ENCODE measurements at places on chromosomes 12 and 14.

DNA sequence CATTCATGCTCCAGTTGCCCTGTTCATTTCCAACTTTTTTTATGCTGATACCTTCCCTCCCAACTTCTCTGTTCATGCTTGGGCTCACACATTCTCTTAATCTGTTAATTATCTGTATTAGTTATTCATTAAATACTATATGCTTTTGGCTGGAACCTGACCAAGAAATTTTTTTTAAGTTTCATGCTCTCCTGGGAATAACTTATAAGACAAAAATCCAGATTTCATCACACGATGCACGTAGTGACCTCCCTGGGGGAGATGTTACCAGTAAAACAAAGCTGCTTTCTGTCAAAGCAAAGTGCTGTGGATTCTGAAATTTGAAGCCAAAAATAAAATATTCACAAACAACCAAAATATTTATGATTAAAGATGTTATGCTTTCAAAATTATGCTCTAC, 215.0 kb upstream of the USP15 start:
- DNase-seq, result no peak

DNA sequence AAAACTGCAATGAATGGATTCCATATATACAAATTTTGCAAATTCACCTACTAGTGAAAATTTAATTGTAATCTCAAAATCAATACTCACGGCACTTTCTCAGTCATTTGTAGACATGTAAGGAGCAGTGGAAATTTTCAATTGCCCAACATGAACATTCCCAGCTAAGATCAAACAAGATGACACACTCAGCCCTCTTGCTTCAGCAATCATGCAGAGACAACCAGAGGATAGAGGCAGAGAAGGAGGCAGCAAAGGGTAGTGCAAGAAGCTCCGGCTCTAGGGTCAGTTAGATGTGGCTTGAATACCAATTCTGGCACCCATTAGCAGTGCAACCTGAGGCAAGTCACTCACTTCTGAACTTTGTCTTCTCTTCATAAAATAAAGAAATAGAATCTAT, 91.5 kb upstream of the SLC35F4 start:
- DNase-seq, result no peak

DNA sequence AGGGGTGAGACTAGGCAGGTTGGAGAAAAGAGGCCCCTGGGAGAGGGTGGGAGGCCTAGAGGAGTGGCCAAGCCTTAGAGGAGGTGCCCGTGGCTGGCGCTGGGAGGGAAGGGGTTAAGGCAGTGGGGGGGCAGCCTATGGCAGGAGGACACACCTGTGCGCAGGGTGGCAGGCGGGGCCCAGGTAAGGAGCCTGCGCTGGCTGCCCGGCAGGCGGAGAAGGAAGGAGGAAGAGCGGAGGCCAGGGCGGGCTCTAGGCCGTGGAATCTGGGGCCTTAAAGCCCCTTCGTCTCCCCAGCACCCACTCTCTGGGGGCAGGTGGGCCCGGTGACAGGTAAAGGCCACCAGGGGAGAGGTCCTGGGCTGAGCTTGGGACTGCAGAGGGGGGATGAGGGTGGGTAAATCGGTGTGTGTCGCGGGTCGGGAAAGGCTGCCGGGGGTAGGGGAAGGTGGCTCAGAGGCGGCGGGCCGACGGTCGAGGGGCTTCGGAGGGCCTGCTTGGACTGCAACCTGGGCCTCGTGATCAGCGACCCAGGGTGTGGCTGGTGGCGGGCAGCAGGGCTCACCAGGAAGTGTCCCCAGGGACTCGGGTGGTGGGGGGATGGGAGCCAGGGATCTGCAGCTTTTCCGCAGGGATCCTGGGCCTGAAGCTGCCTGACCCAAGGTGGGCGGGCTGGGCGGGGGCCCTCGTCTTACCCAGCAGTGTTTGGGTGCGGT, 7.3 kb downstream of the PHB2 start:
- DNase-seq, result no peak

DNA sequence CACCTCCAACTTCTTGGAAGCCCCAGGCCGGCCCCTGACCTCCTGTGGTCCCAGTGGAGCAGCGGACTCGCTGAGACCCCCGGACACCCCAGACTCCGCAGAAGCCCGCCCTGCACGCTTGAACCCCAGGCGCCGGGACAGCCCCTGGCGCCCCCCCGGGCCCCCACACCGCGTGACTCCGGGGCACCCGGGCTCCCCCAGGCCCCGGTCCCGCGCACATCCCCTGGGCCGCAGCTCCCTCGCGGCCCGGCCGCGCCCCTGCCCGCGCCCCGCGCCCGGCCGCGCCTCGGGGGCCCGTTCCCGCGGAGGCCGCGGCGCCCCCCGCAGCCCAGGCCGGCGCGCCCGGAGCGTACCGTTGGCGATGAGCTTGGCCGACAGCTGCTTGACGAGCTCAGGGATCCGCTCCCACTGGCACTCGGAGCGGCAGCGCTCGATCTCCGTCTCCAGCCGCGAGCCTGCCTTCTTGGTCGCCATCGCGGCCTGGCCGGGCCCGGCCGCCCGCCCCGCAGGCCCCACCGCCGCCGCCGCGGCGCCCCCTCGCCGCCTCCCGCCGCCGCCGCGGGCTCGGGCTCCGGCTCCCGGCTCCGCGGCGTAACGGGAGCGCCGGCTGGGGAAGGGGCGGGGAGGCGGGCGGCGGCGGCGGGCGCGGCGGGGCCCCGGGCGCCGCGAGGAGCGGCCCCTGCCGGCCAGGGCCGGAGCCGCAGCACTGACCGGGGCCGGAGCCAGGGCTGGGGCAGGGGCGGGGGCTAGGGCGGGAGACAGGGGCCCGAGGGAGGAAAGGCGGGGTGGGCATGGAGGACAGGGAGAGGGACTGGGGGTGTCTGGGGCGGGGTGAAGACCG, at the start of gene TTC7B:
TSS of gene TTC7B (minus strand) at position 609 of the 841 bp plus-strand sequence. CDS start at position 474, 135 bp downstream.
- no peak for DNase-seq

DNA sequence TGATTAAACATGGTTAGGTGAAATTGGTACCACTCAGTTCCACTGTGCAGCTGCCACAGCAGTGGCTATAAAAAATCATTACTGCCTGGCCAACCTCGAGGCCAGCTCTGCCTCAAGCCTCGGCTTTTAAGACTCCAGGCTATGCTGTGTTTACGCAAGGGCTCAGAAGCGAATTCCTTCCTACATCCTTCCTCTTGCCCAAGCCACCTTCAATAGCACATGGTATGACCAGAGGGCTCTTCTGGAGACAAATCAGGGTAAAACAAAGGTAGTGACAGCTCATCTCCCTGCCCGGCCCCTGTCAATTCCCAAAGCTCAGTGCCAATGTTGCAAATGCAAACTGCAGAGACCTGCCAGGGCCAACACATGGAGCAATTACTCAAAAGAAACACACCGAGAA, 31.9 kb downstream of the NUAK1 start:
- no peak for DNase-seq

- DNase-seq, result no peak
These were observed 156.3 kb upstream of the PDE3A start for GRCh38 chr12:20211981-20212421.

GRCh38 chr12:88763536-88764100, 183.3 kb upstream of the KITLG start:
- DNase-seq, result no peak

DNA sequence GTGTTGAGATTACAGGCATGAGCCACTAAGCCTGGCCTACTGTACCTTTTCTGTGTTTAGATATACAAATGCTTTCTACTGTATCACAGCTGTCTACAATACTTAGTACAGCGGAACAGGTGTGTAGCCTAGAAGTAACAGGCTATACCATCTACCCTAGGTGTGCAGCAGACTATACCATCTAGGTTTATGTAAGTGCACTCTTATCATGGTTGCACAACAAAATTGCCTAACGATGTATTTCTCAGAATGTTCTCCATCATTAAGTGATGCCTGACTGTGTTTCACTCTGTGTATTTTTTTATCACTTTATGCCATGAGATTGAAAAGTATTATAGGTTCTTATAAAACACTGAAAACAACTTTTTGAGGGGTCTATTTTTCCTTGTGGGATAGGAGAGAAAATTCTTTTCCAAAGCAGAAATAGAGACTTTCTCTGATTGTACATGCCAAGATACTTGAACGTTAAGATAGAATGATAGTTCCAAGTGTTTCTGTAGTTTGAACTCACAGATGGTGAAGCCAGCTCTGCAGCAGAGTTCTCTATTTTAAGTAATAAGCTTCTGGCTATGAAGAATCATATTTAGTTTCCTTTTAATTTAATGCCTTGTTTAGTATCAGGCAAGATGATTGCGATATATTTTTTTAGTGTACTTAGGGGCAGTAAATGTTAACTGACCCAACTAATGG, 17.0 kb downstream of the TMPRSS12 start:
- DNase-seq, result no peak

DNA sequence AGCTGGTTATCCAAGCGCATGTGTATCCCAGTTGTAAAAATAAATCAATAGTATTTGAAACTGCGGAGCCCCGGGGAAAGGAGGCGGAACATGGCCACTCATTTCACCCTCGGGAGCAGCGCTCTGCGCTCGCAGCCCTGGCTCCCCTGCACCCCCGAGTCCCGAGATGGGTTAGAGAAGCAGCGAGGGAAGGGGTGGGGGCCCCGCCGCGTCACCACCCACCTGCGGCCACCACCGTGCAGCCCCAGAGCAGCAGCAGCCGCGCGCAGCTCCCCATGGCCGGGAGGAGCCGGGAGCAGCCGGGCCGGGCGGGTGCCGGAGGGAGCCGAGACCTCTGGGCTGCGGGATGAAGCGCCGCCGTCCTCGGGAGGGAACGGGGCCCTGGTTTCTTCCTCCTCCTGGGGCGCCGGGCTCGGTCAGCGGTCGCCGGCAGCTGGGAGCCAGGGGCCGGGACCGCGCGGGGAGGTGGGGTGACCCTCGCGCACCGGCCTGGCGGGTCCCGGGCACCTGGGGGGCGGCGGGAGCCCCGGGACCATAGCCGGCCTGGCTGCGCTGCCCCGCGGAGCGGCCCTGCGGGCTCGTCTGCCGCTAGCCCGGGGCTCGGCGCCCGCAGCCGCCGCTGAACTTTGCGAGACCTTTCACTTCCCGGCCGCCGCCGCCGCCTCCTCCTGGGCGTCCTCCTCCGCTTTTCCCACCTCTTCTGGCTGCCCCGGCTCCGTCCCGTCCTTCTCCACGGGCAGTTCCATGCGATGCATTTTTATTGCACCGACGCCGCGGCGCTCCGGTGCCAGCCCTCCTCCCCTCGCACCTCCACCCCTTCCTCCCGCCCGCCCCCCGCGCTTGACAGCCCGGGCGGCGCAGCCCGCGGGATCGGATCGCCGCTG, at the start of gene NTN4:
TSS of gene NTN4 (minus strand) at position 732 of the 884 bp plus-strand sequence. CDS start at position 277, 455 bp downstream.
- no peak for DNase-seq
